Suppressor macrophage treated with lipopolysaccharide for 4 hours (primary cell): ENCODE measurements at places on chromosomes 3 and 15.

DNA sequence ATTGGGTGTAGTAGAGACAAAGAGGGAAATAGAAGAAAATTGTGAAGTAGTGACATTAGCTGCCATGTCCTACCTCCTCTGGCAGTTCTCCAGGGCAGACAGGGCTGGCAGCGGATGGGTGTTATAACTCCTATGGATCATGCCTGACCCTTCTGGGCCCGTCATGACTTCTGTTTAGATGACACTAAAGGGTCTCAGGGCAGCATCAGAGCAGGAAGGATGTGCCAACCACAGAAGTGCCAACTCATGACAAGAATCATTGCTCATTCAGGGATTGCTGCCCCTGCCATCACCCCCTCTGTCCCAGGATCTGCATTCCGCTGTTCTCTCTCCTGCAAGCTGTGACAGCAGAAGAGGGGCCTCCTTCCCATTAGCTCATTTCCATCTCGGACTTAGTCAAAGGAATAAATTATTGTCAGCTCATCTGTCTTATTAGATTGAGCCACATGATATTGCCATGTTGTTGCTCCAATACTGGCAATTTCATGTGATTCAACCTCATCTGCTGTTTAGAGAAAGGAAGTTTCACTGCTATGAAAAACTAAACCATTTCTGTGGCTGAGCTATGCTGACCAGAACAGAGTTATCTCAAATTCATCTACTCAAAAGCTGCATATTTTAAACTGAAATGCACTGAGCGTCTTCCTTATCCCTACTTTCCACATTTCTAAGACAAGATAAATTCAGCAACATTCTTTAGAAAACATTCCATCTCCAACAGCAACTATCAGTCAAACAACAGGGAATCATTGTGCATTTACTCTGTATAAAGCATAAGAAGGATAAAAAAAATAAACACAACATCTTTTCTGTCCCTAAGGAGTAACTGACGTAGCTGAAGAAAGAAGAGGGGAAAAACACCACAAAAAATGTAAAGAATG lies 271.6 kb downstream of the FHIT start:
- DNase-seq, result peak; percentile 27

GRCh38 chr15:82079736-82080135 lies 33.9 kb upstream of the MEX3B start:
- no peak for DNase-seq

DNA sequence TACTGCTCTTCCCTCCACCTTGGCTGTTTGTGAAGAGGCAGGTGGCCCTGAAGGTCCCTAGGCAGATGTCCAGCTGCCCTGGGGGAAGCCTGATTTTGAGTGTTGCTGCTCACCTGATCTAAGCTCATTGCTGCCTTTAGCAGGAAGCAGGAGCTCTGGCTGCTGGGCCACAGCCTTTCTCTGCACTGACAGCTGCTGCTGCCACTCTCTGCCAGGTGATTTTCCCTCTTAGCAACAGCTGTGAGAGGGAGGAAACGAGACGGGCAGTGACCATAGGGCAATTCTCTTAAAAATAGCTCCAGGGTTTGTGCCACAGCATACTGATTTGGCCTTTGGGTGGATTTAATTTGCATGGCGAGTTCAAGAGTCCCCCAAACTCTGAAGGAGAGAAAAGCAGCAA lies 415.8 kb upstream of the SEMA6D start:
- no peak for DNase-seq

- no peak for DNase-seq
These were observed 3.1 kb upstream of the TATDN2 start for GRCh38 chr3:10245081-10245712.

- DNase-seq, result no peak
These were observed 918.8 kb downstream of the CADM2 start for GRCh38 chr3:85877631-85878030.

DNA sequence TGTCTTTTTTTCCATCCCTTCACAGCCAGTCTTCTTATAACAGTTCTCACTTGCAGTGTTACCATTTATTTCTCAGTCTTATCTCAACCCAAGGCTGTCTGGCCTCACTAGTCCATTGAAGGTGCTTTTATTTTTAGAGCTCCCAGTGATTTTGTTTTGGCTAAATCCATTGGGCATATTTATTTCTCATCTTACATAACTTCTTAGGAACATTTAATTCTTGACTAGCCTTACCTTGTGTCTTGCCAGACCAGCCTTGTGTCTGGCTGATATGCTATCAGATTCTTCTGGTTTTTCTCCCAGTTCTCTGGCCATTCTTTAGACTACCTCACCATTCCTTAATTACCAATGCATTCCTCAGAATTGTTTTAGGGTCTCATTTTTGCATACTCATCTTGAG lies 42.3 kb upstream of the TUSC7 start:
- no peak for DNase-seq

GRCh38 chr3:67515778-67516177 lies 138.6 kb downstream of the SUCLG2 start:
- no peak for DNase-seq
